Activated CD4-positive, alpha-beta T cell treated with anti-CD3 and anti-CD28 coated beads for 36 hours (primary cell): ENCODE measurements at places on chromosomes 13 and 19. TPM values are rescaled to one million over a fixed set of nuclear protein-coding genes. Genes with fewer than 3 reads are reported as not detected.
A peak's percentile ranks its signal among the peaks of the same experiment; 100 is the strongest.

Gene KPNA3
- total RNA-seq: 58.0 TPM

DNA sequence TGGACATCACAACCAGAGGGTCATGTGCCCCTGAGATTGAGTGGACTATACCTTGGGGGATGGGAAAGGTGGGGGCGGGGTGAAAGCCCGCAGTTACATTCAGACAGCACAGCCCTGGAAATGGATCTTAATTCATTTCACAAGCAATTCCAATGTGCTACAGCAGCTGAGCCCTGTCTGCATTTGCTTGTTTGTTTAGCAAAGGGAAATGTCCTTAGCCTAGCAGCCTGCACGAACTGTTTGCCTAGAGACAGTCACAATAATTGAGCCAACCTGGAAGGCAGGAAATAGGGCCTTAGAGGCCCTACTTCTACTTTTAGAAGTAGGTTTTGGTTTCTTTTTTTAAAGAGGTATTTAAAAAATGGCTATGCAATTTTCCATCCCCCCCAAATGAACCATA lies 177.3 kb upstream of the KL start:
- no peaks in the 10 kb centered on the region for H3K27me3 ChIP-seq
- H3K36me3 ChIP-seq: no peaks in the 10 kb centered on the region
- H3K4me1 ChIP-seq: peaks cover 4% of the 10 kb centered on the region
- no peak for DNase-seq

- DNase-seq: peak; percentile 84
- H3K27ac ChIP-seq: peak overlapping the region; percentile 90
- no peaks in the 10 kb centered on the region for H3K27me3 ChIP-seq
- peaks cover 14% of the 10 kb centered on the region for H3K36me3 ChIP-seq
Observed at GRCh38 chr19:13104360-13104847, 1.7 kb upstream of the LYL1 start.

GRCh38 chr19:53545271-53546065 lies 7.5 kb downstream of the ZNF331 start:
- H3K36me3 ChIP-seq: peaks cover 66% of the 10 kb centered on the region
- DNase-seq: no peak
- no peak overlapping the region for H3K27ac ChIP-seq
- peaks cover 34% of the 10 kb centered on the region for H3K4me1 ChIP-seq
- H3K4me3 ChIP-seq: no peak overlapping the region
- H3K27me3 ChIP-seq: no peaks in the 10 kb centered on the region

- DNase-seq: no peak
- peak overlapping the region; percentile 64 for H3K27ac ChIP-seq
- peaks cover 7% of the 10 kb centered on the region for H3K36me3 ChIP-seq
- H3K4me3 ChIP-seq: no peak overlapping the region
- H3K4me1 ChIP-seq: peaks cover 49% of the 10 kb centered on the region
Observed at GRCh38 chr13:33537676-33538075, 252.1 kb upstream of the STARD13 start.

Gene SHISA7
- total RNA-seq: not detected

- H3K27ac ChIP-seq: no peak overlapping the region
- H3K36me3 ChIP-seq: peaks cover 6% of the 10 kb centered on the region
- no peaks in the 10 kb centered on the region for H3K27me3 ChIP-seq
- peaks cover 19% of the 10 kb centered on the region for H3K4me1 ChIP-seq
Observed at GRCh38 chr19:40831502-40832430, 18.5 kb downstream of the CYP2A6 start.

GRCh38 chr13:46176756-46177155 lies 5.2 kb downstream of the LCP1 start:
- no peaks in the 10 kb centered on the region for H3K27me3 ChIP-seq
- DNase-seq: no peak
- H3K36me3 ChIP-seq: peaks cover 81% of the 10 kb centered on the region
- peak overlapping the region; percentile 97 for H3K4me3 ChIP-seq
- H3K4me1 ChIP-seq: peaks cover 65% of the 10 kb centered on the region

- peaks cover 2% of the 10 kb centered on the region for H3K27me3 ChIP-seq
- H3K4me1 ChIP-seq: peaks cover 10% of the 10 kb centered on the region
- DNase-seq: no peak
- H3K36me3 ChIP-seq: no peaks in the 10 kb centered on the region
- no peak overlapping the region for H3K27ac ChIP-seq
Observed at GRCh38 chr13:41970022-41970421, 9.1 kb upstream of the VWA8 start.

- no peaks in the 10 kb centered on the region for H3K36me3 ChIP-seq
- no peak for DNase-seq
- no peak overlapping the region for H3K4me3 ChIP-seq
- H3K27me3 ChIP-seq: peaks cover 27% of the 10 kb centered on the region
Observed at GRCh38 chr13:36293497-36293896, 4.1 kb downstream of the CCDC169 start.

GRCh38 chr13:42984691-42985090 lies 7.3 kb downstream of the EPSTI1 start:
- no peak overlapping the region for H3K4me3 ChIP-seq
- H3K4me1 ChIP-seq: peaks cover 31% of the 10 kb centered on the region
- H3K27me3 ChIP-seq: no peaks in the 10 kb centered on the region

DNA sequence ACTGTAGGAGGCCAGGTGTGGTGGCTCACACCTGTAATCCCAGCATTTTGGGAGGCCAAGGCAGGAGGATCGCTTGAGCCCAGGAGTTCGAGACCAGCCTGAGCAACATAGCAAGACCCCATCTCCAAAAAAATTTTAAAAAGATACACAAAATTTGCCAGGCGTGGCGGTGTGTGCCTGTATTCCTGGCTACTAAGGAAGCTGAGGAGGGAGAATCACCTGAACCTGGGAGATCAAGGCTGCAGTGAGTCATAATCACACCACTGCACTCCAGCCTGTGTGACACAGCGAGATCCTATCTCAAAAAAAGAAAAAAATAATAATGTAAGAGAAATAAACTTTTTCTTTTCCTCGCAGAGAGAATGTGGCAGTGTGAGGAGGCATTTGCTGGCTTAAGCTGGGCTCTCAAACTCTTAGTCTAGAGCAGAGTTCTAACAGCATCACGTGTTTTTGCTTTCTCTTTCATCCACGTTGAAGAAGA lies 21.1 kb downstream of the FAM187B start:
- H3K27me3 ChIP-seq: no peaks in the 10 kb centered on the region
- H3K4me3 ChIP-seq: no peak overlapping the region
- H3K27ac ChIP-seq: peak overlapping the region; percentile 68
- H3K36me3 ChIP-seq: peaks cover 2% of the 10 kb centered on the region
- DNase-seq: no peak

Gene CEACAM16
- not detected for total RNA-seq

GRCh38 chr13:59991395-59991794 lies 172.3 kb downstream of the DIAPH3 start:
- DNase-seq: no peak
- no peaks in the 10 kb centered on the region for H3K27me3 ChIP-seq
- no peak overlapping the region for H3K4me3 ChIP-seq

DNA sequence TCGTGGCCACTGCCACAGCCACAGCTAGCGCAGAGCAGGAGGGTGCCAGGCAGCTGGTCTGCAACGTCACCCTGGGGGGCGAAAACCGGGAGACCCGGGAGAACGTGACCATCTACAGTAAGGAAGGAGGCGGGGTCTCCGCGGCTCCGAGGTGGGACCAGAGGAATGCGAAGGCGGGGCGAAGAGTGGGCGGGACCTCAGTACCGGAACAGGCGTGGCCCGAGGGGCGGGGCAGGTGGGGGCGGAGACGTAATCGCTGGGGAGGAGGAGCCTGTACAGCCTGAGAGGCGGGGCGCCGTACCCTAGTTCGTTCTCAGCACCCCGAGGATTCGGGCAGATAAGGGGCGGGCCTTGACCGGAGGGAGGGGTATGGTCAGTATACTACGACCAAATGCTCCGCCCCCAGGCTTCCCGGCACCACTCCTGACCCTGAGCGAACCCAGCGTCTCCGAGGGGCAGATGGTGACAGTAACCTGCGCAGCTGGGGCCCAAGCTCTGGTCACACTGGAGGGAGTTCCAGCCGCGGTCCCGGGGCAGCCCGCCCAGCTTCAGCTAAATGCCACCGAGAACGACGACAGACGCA lies 2.5 kb downstream of the ICAM5 start:
- H3K27me3 ChIP-seq: peaks cover 70% of the 10 kb centered on the region
- peaks cover 59% of the 10 kb centered on the region for H3K4me1 ChIP-seq
- no peaks in the 10 kb centered on the region for H3K36me3 ChIP-seq

- no peak overlapping the region for H3K27ac ChIP-seq
- no peak overlapping the region for H3K4me3 ChIP-seq
- H3K4me1 ChIP-seq: no peaks in the 10 kb centered on the region
- no peaks in the 10 kb centered on the region for H3K36me3 ChIP-seq
- H3K27me3 ChIP-seq: peaks cover 7% of the 10 kb centered on the region
- no peak for DNase-seq
Observed at GRCh38 chr13:26979334-26979733, 192.3 kb downstream of the USP12 start.

- H3K27ac ChIP-seq: no peak overlapping the region
- peaks cover 16% of the 10 kb centered on the region for H3K4me1 ChIP-seq
- no peak overlapping the region for H3K4me3 ChIP-seq
- no peak for DNase-seq
Observed at GRCh38 chr13:45166858-45167257, 34.0 kb downstream of the KCTD4 start.

DNA sequence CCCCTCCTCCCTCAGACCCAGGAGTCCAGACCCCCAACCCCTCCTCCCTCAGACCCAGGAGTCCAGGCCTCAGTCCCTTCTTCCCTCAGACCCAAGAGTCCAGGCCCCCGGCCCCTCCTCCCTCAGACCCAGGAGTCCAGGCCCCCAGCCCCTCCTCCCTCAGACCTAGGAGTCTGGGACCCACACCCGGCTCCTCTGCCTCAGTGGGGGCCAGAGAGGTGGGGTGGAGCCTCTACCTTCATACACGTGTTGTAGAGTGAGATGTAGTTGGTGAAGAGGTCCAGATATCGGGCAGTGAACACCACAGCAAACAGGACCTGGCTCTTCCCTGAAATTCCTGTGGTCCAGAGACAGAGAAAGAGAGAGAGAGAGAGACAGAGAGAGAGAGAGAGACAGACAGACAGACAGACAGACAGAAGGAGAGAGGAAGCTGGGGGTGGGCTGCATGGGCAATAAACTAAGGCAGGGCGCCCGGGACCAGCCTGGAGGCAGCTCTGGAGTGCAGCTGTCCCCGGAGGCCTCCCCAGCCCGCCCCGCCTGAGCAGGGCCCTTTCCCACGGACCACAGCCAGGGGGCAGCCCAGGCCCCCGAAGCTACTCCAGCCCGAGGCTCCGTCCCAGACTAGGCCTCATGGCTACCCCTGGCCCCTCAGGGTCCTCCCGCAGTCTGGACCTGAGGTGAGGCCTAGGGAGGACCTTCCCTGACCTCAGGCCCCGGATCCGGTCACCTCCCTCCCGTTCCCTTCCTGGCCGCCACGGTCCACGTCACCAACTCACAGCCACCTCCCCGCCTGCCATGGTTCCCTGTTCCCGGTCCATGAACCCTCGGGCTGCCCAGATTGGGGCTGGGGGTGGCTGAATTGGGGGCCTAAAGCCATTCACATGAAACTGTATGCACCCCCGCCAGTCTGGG lies 907 bp downstream of the KDELR1 start:
- peak overlapping the region; percentile 93 for H3K27ac ChIP-seq
- peak; percentile 83 for DNase-seq
- peaks cover 24% of the 10 kb centered on the region for H3K36me3 ChIP-seq
- peaks cover 14% of the 10 kb centered on the region for H3K27me3 ChIP-seq
- H3K4me3 ChIP-seq: peak overlapping the region; percentile 92

DNA sequence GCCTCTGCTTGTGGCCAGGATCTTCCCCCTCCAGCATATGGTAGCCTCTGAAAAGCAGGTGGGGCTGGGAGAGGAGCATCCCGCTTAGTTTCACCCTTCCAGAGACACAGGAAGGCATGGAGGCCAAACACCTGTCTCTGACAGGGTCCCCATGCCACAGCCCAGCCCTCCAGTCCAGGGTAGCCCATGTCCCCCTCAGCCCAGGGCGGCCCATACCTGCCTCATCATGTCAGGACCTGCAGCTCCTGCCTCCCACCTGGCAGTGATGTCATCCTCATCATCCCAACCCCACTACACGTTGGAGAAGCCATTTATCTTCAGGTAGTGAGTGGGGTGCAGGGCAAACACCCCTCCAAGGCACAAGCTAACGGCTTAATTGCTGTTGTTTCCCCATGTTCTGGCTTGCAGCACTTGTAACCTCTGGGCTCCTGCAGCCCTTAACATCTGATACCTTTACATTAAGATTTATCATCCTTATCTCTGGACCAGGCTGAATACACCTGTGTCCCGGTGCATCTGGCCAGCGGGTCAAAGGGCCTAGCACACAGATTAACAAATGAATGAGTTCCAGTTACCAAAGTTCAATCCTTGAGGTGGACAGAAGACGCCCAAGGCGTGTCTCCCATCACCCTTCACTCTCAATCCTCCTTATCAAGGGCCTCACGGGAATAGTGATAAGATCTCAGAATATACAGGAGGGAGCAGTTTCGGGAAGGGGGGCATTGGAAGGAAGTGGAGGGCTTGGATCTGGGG lies 22.2 kb downstream of the ZNF175 start:
- H3K27ac ChIP-seq: peak overlapping the region; percentile 81
- H3K36me3 ChIP-seq: peaks cover 13% of the 10 kb centered on the region
- DNase-seq: no peak
- H3K4me3 ChIP-seq: peak overlapping the region; percentile 84
- H3K27me3 ChIP-seq: peaks cover 5% of the 10 kb centered on the region
- H3K4me1 ChIP-seq: peaks cover 18% of the 10 kb centered on the region

- no peak overlapping the region for H3K27ac ChIP-seq
- H3K4me1 ChIP-seq: peaks cover 9% of the 10 kb centered on the region
- H3K4me3 ChIP-seq: no peak overlapping the region
- no peaks in the 10 kb centered on the region for H3K36me3 ChIP-seq
- H3K27me3 ChIP-seq: peaks cover 2% of the 10 kb centered on the region
- no peak for DNase-seq
Observed at GRCh38 chr13:44234566-44234965, 139.1 kb upstream of the SERP2 start.

DNA sequence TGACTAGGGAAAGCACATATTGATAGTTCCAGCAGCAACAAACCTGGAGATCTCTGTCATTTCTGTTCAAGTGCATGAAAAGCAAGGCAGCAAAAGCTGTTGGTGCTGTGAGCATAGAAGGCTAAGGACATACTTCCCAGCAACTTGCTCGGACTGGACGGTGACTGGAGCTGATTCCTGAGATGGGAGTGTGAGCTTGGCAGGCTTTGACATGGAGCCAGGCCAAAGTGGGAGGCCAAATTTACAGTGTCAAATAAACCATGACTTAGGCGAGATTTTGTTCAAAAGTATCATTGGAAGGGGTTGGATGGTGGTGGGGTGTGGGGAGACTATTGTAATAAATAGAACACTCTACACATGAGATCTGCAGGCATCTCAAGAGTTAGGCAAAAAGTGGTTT lies 5.9 kb upstream of the ARGLU1 start:
- peaks cover 2% of the 10 kb centered on the region for H3K36me3 ChIP-seq
- no peak overlapping the region for H3K27ac ChIP-seq
- H3K4me1 ChIP-seq: peaks cover 5% of the 10 kb centered on the region
- H3K4me3 ChIP-seq: no peak overlapping the region

DNA sequence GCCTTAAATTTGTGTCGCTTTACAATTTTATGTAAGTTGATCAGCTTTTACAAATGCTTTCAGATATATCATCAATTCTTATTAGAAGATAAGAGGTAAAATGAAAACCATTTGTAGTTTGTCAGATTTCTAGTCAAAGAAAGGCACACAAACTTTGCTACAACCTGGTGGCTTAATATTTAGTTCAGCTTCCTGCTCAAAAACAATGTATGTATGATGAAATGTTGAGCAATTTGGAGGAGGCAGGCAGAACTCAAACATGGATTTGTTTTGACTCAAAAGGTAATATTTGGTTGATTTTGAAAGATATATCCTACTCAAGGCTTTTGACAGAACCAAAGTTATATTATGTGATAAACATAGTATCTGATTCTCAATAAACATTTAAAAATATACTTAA lies 24.2 kb downstream of the NEK5 start:
- no peak for DNase-seq
- H3K27ac ChIP-seq: no peak overlapping the region
- no peak overlapping the region for H3K4me3 ChIP-seq
- H3K4me1 ChIP-seq: no peaks in the 10 kb centered on the region
- H3K36me3 ChIP-seq: no peaks in the 10 kb centered on the region

GRCh38 chr13:54301085-54301484 lies 1272.5 kb downstream of the OLFM4 start:
- no peaks in the 10 kb centered on the region for H3K4me1 ChIP-seq
- DNase-seq: no peak
- no peaks in the 10 kb centered on the region for H3K36me3 ChIP-seq
- H3K4me3 ChIP-seq: no peak overlapping the region
